Left hindlimb (tissue), 1 donor: ENCODE measurements at places on chromosomes 1 and 21.

DNA sequence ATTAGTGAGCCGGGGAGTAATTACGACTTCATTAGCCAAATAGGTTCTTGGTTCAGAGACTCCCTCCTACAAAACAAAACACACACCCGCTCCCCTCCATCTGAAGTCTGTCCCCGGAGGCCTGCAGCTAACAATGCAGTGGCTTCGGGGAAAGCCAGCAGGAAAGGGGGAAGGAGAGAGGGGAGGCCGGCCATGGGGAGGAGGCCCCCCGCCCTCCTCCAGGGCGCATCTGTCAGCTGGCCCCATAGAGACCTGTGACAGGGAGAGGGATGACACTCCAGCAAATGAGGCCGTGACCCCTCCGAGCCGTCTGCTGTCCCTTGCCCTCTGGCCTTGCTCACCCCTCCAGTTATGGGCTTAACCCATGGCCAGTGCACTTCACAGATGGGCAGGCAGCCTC is 12.1 kb upstream of the CNTN2 start:
- DNase-seq = no peak

DNA sequence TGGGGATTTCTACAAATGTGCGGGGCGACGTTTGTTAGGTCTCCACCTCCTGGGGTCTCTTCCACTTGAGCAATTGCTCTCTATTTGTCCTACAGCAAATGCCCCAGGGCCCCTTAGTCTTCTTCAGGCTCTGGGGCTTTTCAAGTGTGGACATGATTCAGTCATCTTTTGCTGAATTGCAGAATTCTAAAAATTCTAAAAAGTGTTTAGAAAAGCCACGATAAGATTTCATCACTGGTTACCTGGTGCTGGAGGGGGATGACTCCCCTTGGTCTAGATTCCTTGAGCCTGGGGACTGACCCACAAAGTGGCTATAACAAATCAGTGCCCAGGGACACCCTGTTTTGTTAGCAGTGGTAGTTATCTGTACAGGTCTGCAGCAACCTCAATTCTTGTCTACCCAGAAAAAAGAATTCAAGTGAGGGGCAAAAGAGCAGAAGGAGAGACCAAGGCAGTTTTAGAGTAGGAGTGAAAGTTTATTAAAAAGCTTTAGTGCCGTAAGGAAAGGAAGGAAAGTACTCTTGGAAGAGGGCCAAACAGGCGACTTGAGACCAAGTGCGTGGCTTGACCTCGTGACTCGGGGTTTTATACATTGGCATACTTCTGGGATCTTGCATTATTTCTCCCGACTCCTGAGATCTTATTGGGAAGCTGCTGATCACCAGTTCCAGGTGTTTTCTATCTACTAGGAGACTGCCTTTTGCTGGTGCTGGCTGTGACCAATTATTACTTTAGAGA is 25.2 kb downstream of the PROK1 start:
- no peak for DNase-seq

- peak; percentile 39 for DNase-seq
Measured at GRCh38 chr1:238401144-238401543, 510.4 kb upstream of the ZP4 start.

DNA sequence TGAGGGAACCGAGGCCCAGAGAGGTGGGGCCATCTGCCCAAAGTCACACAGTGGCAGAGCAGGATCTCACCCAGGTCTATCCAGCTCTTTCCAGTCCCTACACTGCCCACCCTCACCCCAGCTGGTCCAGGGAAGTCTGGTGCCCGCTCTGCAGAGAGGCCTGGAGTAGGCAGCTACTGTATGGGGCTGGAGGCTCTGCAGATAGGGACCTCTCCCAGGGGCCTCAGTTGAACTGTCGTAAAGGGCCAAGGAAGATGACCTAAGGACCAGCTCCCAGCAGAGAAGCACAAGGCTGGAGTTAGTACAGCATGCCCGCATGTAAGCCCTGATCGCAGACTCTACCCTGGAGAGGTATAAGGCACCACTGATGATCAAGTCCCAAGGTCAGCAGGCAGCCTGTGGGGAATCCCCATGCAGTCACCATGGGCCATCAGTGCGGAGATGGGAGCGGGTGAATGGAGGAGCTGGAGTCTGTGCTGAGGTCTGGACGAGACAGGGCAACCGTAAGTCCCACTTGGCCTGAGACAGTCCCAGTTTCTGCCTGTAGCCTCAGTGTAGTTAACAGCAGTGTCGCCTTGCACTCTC is 320.2 kb downstream of the MATN1 start:
- DNase-seq = peak; percentile 2

DNA sequence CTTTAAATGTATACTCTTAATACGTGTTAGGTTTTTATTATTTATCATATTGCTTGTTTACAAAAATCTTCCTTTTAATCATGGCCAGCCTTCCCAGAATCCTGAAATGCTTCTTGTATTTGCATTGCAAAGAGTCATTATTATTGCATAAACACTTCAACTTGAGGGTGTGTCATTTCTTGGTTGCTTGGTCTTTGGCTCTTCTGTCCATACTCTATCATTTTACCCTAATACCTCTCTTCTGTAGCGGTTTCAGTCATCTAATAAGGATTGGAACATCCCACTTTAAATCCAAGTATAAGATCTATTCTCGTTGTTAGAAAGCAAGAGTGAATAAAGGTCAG is 200.6 kb upstream of the CACYBP start:
- no peak for DNase-seq

DNA sequence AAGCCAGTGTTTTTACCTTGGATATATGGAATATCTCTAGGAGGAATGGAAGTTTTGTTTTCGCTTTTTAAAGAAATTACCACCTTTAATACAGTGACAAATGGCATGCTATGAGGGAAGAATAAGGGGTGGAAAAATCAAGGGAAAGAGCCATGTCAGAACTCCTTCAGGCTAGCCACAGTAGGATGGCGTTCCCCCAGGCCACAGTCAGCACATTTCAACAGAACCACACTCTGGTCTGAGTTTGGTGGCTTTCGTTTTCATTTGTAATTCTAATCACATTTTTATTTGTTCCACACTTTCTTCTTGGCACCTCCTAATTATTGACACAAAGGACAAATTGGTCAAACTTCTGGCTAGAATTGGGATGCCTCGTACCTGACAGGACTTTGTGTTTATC is 60.3 kb upstream of the RCOR3 start:
- DNase-seq = no peak

- DNase-seq = no peak
Measured at GRCh38 chr21:46356005-46356338, 32.0 kb downstream of the PCNT start.

GRCh38 chr1:44790968-44791801 is 3.2 kb upstream of the BEST4 start:
- DNase-seq = peak; percentile 39

DNA sequence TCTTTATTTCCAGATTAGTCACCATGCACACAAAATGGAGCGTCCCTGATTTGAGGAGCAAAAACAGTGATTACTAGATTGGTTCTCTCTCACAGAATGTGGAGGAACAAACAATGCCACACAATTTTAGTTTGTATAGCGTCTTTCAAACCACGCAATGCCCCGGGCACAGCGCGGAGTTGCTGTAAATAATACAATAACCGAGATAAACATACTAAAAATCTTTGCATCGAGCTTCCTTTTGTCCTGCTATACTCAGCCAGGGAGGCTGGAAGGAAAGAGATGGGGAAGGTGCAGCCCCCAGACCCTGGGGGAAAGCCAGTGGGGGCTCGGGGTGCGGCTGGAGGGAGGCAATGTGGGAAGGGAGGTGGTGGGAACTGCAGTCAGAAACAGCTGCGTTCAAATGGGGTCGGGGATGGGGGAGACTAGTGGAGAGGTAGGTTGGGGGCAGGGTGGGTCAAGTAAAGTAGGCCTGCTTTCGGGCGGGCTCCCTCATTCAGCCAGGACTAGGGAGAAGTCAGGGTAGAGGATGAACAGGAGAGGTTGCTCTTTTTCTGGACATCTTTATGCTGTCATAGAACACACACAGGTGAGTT is 366.3 kb downstream of the RPS6KC1 start:
- DNase-seq = no peak

DNA sequence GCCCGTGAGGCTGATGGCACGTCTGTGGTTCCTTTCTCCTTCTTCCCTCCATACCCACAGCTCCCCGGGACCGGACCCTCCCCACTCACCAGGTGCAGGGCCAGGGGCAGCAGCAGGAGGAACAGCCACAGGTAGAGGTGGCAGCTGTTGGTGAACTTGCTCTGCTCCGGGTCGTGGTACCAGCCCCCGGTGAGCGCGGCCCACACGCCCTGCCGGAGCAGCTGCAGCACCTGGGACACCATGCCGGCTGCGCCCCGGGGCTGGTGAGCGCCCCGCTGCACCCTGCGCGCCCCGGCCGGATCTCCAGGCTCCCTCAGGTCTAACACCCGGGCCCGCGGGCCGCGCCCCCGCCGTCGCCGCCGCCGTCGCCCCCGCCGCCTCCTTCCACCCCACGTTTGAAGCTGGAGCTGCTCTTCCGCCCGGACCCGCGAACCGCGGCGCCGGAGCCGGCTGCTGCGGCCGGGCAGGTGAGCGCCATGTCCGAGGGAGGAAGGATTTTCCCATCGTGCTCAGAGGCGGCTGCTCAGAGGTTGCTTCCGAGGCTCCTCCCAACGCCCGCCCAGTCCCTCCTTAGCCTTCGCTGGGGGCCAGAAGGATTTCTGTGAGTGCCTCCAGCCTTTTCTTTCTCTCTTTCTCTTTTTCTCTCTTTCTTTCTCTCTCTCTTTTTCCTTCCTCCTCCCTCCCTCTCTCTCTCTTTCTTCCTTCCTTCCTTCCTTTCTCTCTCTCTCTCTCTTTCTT is at the start of gene PCNX2:
Gene PCNX2 (minus strand): TSS at position 489 of the 738 bp plus-strand sequence. CDS start 247 bp downstream, at position 242.
- peak; percentile 58 for DNase-seq

GRCh38 chr21:38229260-38229877 is 27.4 kb upstream of the KCNJ15 start:
- no peak for DNase-seq

DNA sequence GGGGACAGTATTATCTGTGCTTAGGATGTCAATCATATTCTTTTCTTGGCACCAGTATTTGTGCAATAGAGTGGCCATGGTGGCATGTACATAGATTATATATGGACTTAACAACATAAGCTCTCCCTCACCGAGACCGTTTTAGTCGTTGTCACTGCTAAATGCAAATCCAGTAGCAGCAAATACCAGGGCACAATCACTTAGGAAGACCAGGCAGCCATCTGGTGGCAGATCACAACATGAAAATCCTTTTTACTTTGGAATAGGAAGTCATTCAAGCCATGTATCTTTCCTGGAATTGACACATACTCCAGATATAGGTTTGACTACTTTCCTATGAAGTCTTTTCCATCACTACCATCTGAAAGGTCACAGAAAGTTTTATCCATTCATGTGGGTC is 53.2 kb upstream of the C1orf87 start:
- no peak for DNase-seq

GRCh38 chr1:24327486-24327885 is 8.3 kb downstream of the GRHL3 start:
- DNase-seq = no peak

- DNase-seq = no peak
Measured at GRCh38 chr1:153903841-153904455, 18.8 kb downstream of the GATAD2B start.

DNA sequence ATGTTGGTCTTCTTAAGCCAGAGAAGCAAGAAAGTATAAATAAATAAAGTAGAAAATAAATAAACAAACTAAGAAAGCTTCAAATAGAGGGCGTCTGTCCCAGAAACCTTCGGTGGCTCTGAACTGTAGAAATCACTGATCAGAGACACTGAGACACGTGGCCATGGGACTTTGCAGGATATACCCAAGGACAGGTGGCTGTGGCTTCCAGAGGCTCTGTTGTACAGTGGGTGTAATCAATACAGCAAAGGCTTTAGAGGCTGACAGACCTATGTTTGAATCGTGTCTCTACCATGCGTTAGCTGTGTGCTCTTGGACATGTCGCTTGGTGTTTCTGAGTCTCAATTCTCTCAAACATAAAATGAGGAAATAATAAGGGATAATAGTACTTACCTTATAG is 41.0 kb upstream of the EPS15 start:
- no peak for DNase-seq

DNA sequence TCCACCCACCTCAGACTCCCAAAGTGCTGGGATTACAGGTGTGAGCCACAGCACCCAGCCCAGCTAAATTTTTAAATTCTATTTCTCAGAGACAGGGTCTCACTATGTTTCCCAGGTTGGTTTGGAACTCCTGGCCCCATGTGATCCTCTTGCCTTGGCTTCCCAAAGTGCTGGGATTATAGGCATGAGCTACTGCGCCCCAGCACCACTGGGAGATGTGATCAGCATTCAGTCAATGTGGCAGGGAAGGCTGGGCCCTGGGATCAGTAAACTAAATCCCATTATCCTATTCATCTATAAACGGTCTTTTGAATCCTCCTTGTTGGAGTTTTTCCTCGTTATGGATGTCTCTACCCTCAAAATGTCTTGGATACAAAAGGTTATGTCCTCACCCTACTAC is 113.5 kb downstream of the PGBD5 start:
- no peak for DNase-seq

GRCh38 chr1:32817815-32818786 is 648 bp downstream of the S100PBP start:
- peak; percentile 84 for DNase-seq

DNA sequence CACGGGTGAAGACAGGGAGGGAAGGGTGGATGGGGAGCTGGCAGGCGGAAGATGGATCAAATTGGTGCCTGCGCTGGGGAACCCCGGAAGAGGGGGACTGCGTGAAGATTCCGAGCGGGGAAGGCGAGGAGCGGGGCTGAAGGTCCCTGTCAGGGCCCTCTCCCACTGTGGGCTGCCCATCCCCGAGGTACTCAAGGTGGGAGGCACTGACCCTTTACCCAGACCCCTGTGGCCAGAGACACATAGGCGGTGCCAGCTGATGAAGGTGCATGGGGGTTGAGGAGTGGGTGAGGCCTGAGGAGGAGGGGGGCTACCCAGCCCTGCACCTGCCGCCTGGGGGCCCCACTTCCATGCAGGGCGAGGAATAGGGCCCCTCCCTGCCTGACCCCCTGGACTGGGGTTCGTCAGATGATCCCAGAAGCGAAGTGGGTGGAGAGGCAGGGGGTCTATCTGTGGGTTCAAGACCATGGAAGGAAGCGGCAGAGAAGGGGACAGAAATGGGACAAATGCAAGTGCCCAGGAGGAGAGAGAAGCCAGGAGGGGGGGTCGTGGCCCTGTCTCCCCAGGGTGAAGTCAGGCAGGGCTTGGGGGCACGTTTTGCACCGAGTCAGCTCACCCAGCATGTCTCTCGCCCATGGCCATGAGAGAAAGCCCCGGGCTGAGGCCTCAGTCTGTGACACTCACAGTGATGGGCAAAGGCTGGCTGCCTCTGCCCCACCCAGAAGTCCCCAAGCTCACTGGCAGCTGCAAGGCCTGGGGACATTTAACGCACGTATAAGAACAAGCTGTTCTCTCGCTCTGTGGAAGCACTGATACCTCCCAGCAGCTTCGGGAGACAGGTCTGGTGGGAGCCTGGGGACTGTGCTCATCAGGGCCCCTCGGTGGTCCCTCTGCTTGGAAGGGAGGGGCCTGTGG is 7.0 kb upstream of the MMEL1 start:
- DNase-seq = no peak

DNA sequence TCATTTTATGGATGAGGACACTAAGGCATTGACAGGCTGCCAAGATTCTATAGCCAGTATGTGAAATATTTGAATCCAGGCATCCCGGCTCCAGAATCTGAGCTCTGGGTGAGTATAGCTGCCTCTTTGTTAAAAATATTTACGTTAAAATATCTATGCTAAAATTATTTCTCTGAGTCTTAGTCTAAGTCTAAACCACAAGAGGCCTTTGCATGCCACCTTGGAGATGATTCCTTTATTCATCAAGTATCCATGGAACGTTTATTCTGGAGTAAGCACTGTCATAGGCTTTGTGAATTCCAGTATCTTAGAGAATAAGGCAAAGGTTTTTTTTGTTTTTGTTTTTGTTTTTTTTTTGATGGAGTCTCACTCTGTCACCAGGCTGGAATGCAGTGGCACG is 116.4 kb downstream of the GREM2 start:
- no peak for DNase-seq
